Stimulated activated CD4-positive, alpha-beta T cell treated with anti-CD3 and anti-CD28 coated beads, Interleukin-12 subunit alpha, Interleukin-12 subunit beta, amount 100 ng/mL, for 4 hours (primary cell): ENCODE measurements at places on chromosomes 4 and X.

- no peak for DNase-seq
Observed at GRCh38 chrX:111164728-111165127, 68.7 kb downstream of the PAK3 start.

GRCh38 chr4:185396724-185397385 lies at the start of gene ANKRD37:
ANKRD37 (plus strand) TSS chr4:185396841; CDS start chr4:185396924, 83 bp downstream.
- DNase-seq, result peak; percentile 3

DNA sequence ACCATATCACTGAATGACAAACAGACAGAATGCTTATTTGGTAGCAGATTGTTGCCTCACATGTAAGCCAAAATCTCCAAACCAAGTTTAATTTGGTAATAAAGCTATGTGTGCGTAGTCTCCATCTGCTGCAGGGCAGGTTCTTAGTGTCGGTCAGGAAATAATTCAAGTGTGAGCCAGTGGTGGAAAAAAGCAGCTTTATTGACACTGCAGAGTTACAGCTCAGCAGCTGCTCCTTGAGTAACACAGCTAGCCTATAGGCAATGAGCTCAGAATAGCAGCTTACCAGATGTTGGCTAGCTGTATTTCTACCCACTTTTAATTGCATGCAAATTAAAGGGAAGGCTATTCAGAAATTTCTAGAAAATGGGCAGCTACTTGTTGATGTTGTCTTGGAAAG lies 757.8 kb upstream of the HS3ST1 start:
- DNase-seq, result no peak

DNA sequence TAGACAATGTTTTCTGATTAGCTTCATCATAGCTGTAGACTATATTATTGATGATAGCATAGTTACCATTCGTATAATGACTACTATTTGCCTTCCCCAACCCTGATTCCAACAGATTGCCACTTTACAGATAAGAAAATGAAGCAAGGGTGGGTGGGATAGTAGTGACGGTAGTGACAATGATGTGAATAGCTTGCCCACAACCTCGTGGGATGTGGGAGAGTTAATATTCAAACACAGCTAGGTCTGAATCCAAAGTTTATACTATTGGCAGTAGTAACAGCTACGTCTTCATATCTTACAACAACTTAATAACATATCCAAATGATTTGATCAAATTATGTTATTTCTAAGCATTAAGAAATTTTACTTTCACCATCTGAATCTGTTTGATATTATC lies 766.8 kb upstream of the FTHL17 start:
- no peak for DNase-seq

DNA sequence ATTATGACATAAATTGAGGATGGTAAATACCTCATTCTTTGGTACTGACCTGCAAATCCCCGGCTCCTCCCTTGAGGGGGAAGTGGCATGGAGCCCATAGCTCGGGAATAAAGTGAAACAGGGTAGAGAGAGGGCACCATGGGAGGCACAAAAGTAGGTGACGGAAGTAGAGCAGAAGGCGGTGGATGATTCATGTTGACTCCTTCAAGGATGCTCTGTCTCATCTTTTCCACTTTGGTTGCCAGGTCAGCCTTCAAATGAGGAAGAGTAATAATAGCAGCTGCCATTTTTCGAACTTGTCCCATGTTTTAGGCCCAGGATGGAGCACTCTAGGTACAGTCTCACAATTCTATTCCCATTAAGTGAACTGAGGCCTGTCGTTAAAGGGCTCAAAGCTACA lies 41.4 kb upstream of the PHF8 start:
- no peak for DNase-seq

DNA sequence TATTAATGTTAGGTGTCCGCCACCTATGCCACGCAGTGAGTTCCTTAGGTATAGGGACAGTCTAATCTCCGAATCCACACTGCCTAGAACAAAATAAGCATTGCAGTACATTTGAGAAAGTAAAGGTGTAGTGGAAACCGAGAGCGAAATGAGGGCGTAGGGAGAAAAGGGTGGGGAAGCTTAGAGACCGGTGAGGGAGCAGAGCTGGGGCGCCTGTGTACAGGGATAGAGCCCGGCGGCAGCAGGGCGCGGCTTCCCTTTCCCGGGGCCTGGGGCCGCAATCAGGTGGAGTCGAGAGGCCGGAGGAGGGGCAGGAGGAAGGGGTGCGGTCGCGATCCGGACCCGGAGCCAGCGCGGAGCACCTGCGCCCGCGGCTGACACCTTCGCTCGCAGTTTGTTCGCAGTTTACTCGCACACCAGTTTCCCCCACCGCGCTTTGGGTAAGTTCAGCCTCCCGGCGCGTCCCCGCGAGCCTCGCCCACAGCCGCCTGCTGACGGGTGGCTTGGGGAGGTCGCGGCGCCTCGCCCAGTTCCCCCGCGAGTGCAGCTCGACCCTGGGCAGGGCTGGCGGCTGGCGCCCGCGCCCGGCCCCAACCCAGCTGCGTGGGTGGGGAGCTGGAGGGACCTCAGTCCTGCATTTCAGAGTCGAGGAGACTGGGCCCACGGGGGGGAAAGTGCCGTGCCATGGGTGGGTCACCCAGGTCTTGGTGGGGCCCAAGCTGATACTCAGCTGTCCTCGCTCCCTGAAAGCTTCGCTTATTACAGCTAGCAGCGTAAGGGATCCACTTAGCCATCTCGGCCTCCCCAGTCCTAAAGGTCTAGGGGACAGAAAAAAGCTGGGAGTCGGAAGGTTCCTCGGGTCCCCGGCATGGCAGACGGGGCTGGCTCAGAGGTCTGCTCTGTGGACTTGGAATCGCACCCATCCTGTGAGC lies at the start of gene ANXA3:
Gene ANXA3 (plus strand): TSS at position 351 of the 932 bp plus-strand sequence. CDS start 2,704 bp downstream, outside the sequence.
- DNase-seq, result peak; percentile 8

DNA sequence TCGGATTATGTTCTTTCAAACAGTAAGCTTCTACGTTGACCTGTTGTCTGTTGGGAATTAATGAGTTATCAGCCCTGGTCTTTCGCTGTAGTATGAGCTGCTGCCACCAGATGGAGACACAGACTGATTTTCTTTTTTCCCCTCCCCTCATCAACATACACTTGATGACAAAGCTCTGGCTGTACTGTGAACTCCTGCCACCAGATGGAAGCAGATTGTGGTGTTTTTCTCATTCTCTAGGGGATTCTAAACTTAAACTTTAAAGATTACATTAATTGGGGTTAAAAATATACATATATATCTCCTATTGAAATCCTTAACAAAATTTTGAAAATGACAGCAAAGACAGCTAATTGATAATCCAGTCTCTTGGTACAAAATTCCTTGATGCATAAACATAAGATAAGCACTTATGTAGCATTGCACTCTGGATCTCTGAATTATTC lies 44.8 kb downstream of the SMS start:
- peak; percentile 51 for DNase-seq
